Type B pancreatic cell (in vitro differentiated cells): ENCODE measurements at places on chromosomes 6 and 20. TPM values are rescaled to one million over a fixed set of nuclear protein-coding genes. Genes with fewer than 3 reads are reported as not detected.

GRCh38 chr20:43397147-43397546 is 60.5 kb upstream of the SRSF6 start:
- no peak for DNase-seq

Gene DOK5
- total RNA-seq, result 2.2 and 26.9 TPM in 2 replicates

DNA sequence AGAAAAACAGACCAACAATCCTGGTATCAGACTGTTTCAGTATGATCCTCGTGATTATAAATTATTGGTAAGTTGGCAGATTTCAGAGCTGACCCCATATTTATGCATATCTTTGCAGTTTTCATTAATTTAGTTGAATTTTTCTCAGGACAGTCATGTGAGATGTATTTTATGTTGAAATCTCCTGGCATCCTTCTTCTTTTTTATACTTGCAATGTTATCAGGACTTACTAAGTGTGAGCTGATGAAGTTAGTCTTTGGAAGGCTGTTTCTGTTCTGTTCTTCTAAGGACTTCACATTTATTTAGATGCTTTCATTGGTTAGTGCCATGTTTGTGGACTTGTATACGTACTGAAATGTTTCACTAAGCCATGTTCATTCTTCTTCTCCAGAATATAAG is 17.2 kb downstream of the SMPDL3A start:
- DNase-seq, result no peak

Gene B3GALT4
- 10.1 and 22.2 TPM in 2 replicates for total RNA-seq

DNA sequence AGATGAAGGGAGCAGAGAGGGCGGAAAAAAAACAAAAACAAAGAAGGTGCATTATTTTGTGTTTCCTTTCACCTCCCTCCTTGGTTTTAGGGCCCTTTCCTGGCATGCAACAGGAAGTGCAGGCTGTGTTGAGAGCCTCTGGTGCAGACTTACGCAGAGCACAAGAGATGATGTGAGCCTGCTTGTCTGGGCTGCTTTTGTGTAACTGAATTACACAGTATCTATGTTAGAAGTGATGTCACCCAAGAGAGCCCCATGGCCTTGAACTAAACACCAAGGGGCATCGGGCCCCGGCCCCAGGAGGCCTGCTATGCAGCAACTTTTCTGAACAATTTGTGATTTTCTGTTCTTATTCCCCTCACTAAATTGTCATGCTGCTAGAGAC is 25.5 kb downstream of the GNAS start:
- no peak for DNase-seq

Gene XKR7
- total RNA-seq, result 4.2 and 4.9 TPM in 2 replicates

Gene C6orf132
- 22.9 and 56.4 TPM in 2 replicates for total RNA-seq

Gene SASH1
- 61.3 and 99.9 TPM in 2 replicates for total RNA-seq

- DNase-seq, result no peak
Observed at GRCh38 chr6:107323133-107323785, 136.1 kb downstream of the PDSS2 start.

- no peak for DNase-seq
Observed at GRCh38 chr6:32689531-32690501, 23.4 kb upstream of the HLA-DQB1 start.

Gene IMPG1
- not detected in 2 replicates for total RNA-seq

DNA sequence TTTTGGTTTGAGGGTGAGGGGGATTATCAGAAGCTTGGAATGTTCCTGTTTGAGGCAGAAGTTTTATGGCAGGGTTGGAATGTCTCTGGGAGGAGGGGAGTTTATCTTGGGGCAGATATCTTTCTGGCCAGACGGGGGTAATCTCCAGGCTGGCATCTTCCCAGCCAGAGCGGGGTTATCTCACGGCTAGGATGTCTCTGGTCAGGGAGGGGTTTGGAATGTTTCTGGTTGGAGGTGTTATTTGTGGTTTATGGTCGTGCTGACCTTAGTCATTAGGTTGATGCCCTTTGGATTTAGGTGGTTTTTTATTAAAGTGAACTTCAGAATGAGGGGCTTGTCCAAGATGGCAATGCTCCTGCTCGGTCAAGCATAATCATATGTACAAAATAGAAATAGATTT is 14.8 kb downstream of the PGK2 start:
- DNase-seq, result no peak

Gene DSTN
- total RNA-seq, result 193 and 287 TPM in 2 replicates

DNA sequence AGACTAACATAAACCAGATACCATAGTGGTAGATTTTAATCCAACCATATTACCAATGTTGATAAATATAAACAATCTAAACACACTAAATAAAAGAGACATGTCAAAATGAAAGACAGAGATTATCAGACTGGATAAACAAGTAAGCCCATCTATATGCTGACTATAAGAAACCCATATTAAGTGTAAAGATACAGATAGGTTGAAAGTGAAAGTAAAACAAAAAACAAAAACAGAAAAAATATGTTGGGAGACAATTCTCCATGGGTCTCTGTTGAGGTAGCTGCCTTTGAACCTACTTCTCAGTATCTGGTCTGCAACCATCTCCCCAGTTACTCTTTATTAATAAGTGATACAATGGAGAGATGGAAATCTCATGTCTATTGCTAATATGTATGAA is 21.2 kb downstream of the REV3L start:
- DNase-seq, result no peak

Gene PI16
- total RNA-seq, result not detected in 2 replicates

GRCh38 chr6:133937909-133938308 is 15.1 kb upstream of the TBPL1 start:
- DNase-seq, result no peak

Gene HLA-G
- 4.6 and 8.3 TPM in 2 replicates for total RNA-seq

DNA sequence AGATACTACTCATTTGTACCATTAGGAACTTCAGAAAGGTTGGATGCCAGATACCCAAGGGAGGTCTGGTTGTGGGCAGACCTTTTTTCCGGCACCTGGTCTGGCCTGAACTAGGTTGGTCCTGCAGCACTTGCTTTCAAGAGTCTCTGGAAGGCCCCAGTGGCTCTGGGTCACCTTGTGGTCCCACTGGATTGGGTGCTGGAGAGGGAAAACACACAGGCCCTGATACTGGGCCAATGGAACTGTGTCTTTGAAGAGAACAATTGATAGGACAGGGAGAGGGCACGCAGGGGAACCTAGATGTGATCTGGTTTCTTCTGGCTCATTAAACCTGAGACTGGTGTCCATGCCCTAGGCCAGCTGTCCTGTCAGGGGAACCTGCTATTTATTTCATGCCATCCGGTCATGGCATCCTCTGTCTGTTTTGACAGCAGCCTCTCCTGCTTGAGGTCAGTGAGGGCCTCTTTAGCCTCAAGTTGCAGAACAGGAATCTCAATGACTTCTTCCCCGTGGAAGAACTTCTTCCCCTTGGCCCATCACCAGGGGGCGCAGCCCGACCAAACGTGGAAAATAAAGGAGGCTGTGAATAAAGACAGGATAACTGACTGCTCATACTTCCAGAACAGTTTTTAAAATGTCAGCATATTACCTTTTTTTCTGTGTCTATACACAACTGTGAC is 25.0 kb downstream of the TAF8 start:
- DNase-seq, result peak; percentile 85

GRCh38 chr20:32110173-32110704 is 725 bp downstream of the TM9SF4 start:
- DNase-seq, result no peak
